ENCODE measurements at places on chromosomes 3 and 15. TPM values are rescaled to one million over a fixed set of nuclear protein-coding genes. Genes with fewer than 3 reads are reported as not detected.

GRCh38 chr3:177364236-177364635 lies 167.0 kb upstream of the TBL1XR1 start:
- no peaks in the 10 kb centered on the region for H3K27me3 ChIP-seq
- no peak for DNase-seq

EXD1 gene
- not detected for total RNA-seq

DNA sequence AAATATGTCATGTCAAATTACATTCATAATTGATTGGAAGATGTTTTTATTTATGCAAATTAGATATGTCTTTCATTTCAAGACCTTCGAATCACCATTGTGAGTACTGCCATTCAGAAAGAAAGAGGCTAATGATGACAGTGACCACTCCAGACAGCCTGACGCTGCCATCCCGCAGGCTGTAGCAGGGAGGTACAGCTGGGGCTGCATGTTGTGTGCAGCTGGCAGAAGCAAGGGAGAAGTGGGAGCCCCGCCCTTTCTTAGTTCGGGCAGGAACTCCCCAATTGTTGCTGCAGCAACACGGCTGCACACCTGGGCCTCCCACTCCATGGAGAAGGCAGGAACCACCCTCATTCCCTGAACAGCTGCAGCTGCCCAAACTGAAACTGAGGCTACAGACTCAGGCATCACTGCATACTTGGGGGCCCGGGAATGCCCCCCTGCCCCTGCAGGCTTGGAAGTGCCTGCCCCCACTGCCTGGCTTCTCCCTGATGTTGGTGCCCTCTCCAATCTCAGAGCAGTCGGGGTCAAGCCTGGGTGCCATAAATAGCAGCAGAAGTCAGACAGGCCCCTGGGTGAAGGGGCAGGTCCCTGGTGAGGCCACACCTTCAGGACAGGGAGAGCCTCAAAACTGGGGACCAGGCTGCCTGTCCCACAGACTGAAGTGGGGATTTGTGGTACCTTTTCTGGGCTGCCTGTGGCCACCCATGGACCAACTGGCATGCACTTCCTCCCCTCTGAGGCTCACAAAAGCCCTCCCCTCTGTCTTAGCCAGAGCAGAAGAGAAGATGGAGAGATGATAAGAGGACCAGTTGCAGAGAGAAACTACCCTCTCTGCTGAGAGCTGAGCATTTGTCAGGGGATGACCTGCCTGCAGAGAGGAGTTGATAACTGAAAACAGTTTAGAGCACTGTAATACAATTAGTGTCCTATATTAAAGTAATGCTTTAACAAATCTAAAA lies 964.6 kb downstream of the SI start:
- no peak overlapping the region for H3K4me3 ChIP-seq
- no peak for DNase-seq
- H3K27ac ChIP-seq: no peak overlapping the region
- H3K4me1 ChIP-seq: no peaks in the 10 kb centered on the region

GRCh38 chr3:36597422-36597821 lies 166.9 kb downstream of the DCLK3 start:
- H3K27ac ChIP-seq: no peak overlapping the region
- H3K27me3 ChIP-seq: no peaks in the 10 kb centered on the region
- DNase-seq: no peak
- no peaks in the 10 kb centered on the region for H3K36me3 ChIP-seq
- no peak overlapping the region for H3K4me3 ChIP-seq
